Stimulated activated memory B cell treated with anti-CD40 and anti-IgM and Interleukin-4, amounts not matched to agents 10 μg/mL and 1 μg/mL and 100 μg/mL, for 72 hours (primary cell): ENCODE measurements at places on chromosomes 3 and 15.

- ATAC-seq = no peak
Observed at GRCh38 chr3:60096403-60096802, 1046.6 kb upstream of the CFAP20DC start.

GRCh38 chr3:170780955-170781354 is 89.0 kb downstream of the RPL22L1 start:
- ATAC-seq = no peak

- peak; percentile 35 for ATAC-seq
Observed at GRCh38 chr15:26891448-26892181, 24.8 kb downstream of the GABRA5 start.

DNA sequence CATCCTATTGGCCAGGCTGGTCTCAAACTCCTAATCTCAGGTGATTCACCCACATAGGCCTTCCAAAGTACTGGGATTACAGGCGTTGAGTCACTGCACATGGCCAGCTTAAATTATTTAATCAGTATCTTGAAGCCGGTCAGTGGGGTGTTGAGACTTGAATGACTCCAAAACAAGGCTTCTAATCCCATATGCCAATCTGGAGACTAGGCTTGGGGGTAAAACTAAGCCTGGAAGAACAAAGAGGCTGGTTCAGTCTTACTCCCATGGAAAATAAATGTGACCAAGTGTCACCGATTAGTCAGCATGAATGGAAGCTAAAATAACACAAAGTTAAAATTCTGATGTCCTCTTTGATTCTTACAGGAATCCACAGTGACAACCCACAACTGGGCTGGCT is 509.1 kb downstream of the FOXP1 start:
- ATAC-seq = no peak

GRCh38 chr3:69494185-69494584 is 108.3 kb upstream of the FRMD4B start:
- no peak for ATAC-seq

GRCh38 chr3:72238010-72238691 is 453.2 kb upstream of the PROK2 start:
- no peak for ATAC-seq

GRCh38 chr3:186930641-186931531 is 560 bp downstream of the ST6GAL1 start:
- peak; percentile 91 for ATAC-seq

DNA sequence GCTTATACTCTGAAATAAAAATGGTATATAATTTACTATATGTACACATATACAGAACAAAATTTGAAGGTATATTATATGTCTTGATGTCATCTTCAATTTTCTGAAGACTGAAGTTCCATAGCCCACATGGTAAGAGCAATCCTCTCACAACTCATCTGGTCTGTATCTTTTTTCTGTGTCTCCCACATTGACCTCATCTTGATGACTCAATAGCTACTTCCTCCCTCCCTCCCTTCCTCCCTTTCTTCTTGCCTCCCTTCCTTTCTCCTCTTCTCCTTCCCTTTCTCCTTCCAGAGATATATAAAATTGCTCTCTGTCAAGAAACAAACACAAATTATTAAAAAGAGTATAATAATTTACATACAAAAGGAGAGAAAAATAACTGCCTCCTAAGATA is 268.5 kb downstream of the SQOR start:
- no peak for ATAC-seq
